Activated CD8-positive, alpha-beta memory T cell treated with anti-CD3 and anti-CD28 coated beads for 1 hour (primary cell): ENCODE measurements at places on chromosomes 4 and X.

DNA sequence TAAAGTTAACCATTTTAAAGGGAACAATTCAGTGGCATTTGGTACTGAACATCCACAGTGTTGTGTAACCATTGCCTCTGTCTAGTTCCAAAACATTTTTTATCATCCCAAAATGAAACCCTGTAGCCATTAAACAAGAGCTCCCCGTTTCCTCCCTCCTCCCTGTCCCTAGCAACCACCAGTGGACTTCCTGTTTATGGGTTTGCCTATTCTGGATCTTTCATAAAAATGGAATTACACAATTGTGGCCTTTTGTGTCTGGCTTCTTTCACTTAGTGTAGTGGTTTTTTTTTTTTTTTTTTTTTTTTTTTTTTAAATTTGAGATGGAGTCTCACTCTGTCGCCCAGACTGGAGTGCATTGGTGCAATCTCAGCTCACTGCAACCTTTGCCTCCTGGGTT lies 11.6 kb downstream of the RBMX2 start:
- no peak for DNase-seq

DNA sequence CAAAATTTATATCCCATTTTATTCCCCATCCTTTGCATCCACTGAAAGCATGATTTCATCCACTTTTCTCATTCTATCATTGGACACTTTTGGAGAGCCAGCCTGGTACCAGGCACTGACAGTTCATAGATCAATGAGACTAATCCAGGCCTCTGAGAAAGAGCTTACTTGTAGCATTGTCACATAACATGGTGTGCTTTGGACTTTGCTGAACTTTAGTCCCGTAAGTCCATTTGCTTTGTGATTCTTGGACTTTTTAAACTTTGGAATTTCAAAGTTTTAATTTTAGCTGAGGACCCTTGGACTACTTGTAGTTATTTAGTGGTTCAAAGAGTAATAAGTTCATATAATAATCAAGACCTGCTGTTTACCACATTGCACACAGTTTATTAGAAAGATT lies 11.5 kb downstream of the LIAS start:
- no peak for DNase-seq

DNA sequence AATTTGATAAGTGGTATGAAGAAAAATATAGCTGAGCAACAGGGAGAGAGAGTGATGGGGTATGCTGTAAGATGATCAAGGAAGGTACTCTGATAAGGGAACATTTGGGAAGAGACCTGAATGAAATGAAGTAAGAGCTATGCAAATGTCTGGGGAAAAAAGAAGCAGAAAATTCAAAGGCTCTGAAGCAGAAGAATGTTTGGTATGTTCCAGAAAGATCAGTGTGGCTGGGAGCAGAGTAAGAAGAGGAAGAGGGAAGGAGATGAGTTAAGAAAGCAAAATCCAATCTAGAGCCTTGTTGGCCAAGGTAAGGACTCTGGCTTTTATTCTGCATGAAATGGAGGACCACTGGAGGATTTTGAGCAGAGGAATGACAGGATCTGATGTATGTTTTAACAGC lies 90.0 kb downstream of the AWAT2 start:
- DNase-seq: no peak

GRCh38 chrX:131675596-131676194 lies 131.8 kb downstream of the OR13H1 start:
- no peak for DNase-seq

GRCh38 chr4:67087897-67088296 lies 457.4 kb downstream of the CENPC start:
- DNase-seq: no peak

GRCh38 chrX:19954335-19955096 lies 36.3 kb downstream of the BCLAF3 start:
- no peak for DNase-seq
